ENCODE measurements at places on chromosomes 2 and 18. TPM values are rescaled to one million over a fixed set of nuclear protein-coding genes. Genes with fewer than 3 reads are reported as not detected.

The SCG2 gene
- 3.4 TPM for total RNA-seq

DNA sequence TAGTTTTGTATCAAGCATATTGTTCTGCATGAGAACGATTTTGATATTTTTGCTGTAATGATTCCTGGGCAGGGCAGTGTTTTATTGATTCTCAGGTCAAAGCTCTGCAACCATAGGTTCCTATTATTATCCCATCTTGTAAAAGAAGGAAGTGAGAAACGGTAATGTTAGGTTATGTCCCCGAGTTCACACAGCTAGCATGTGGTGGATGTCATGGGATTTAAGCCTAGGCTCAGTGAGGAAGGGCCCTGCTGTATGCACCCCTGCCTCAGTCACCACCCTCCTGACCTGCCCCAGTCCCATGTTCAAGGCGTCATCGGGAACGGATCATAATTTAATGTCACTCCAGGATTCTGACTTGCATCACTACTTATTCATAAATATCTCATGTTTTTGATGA, 10.7 kb downstream of the ACP1 start:
- no peak for DNase-seq

GRCh38 chr2:132581991-132582738, 87.8 kb downstream of the LYPD1 start:
- peak; percentile 16 for DNase-seq

The TRAK2 gene
- 74.7 TPM for total RNA-seq

GRCh38 chr2:12949406-12949805, 232.7 kb downstream of the TRIB2 start:
- DNase-seq, result no peak

GRCh38 chr2:240913810-240914644, 7.9 kb downstream of the CROCC2 start:
- peak; percentile 79 for DNase-seq

DNA sequence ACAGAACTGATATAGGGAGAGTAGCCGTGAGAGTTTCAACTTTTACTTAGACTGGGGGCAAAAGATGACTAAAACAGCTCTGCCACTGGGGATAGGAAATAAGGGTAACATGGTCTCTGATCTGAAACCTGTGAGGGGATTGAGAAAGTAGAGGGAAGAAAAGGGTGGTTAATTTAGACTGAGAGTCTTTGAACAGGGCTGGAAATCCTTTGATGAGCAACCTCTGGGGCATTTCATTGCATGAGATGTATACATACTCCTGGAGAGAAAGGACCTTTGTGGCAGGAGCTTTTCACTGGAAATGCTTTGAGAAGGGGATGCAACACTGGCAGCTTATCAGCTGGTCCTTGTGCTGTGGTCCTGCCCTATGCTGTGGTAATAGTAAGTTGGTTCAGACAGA, 9.4 kb downstream of the GALNT1 start:
- no peak for DNase-seq
